ENCODE measurements at places on chromosomes 1 and 21.

GRCh38 chr1:231613419-231614349 lies 12.9 kb upstream of the DISC1 start:
- DNase-seq = no peak

- no peak for DNase-seq
Observed at GRCh38 chr1:173344034-173344743, 132.9 kb upstream of the PRDX6 start.

DNA sequence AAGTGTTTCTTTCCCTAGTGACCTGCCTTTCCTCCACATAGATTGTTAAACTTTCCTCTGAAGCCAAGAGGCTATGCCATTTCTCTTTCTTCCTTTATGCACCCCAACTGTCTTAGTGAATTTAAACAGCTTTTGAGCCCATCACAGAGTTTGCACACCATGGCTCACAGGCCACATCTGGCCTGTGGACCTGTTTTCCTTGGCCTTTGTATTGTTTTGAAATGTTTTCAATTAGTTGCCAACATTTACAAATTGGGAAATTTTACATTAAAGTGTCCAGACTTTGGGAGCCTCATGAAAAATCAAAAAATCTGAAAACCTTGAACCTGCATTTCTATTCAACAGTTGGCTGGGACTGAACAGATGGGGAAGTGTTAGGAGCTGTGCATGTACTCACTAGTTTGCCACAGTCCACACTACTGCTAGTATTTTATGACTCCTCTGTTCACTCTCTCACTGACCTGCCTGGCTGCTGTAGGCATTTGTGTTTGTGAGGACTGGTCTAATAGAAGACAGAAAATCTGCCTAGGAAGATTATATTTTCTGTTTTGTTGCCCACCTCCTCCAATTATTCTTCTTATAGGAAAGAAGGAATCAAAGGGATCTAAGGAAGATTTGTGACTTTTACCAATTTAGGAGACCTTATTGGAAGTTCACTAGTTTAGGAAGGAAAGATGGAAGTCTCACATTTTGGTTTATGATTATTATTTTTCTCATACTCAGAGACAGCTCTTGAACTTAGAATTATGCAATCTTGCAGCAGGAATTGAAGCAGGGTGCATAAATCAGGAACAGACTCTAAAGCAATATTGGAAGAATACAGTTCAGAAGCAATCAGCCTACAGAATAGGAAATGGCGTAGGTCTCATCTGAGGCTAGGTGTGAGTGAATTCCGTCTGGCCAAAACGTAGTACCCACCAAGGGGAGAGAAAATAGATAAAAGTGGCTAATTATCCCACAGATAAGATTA lies 134.7 kb downstream of the HLX start:
- DNase-seq = no peak

DNA sequence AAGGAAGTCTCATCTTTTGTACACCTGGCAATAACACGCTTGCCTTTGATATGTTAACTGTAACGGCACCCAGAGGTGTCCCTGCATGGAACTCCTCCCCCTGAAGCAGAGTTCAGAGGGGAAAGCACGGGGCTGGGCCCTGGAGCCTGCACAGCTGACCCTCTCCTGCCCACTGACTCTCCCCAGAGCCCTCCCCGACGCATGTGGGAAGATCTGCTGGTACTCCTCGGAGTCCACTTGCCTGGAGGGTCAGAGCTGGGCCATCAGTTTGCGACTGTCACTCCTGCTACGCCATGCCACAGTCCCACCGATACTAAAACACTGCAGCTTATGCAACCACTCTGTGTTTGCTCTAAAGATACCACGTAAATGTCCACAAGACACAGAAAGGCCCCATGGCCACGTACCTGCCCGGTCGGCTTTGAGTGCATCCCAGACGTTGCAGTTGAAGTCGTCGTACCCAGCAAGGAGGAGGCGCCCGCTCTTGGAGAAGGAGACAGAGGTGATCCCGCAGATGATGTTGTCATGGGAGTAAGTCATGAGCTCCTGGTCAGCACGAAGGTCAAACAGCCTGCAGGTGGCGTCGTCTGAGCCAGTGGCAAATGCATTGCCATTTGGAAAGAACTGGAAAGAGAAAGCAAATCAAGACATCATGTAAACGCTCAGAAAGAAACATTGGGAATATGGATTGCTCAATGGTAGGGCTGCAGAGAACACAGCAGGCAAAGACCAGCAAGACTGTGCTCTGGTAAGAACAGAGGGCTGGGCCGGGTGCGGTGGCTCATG lies 10.6 kb upstream of the NADK start:
- DNase-seq = no peak

DNA sequence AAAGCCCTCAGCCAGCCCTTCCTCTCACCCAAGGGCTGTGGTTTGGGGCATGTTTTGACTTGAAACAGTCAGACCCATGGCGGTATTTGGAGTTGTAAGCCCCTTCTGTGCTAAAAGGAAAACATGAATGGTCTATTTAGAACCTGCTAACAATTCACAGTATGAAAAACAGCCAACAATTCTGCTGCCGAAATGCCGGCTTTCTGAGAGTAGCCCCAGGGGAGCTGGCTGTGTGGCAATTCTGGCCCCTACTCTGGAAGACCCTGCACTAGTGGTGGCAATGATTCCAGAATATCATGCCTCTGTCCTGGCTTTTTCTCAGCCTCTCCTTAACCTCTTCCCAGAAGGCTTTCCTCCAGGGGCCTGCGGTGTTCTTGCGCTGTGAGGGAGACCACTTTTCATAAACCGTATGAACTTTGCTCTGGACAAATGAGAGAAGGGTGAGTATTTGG lies 118.7 kb downstream of the EDEM3 start:
- no peak for DNase-seq

DNA sequence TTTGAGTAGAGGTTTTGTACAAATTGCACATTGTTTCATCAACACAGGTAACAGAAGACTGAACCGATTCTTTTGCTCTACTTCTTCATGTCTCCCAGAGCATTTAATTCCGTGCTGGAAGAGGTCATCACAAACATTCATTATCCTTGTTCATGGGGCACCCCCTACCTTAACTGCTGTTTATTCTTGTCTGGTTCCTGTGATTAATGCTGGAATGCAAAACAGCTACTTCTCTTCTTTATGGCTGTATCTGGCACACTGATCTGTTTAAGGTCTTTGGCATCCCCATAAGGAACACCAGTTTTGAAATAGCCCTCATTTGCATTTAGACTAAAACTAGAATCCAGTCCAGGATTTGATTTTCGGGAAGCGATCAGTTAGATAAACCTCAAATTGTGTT lies 42.2 kb downstream of the NTNG1 start:
- no peak for DNase-seq

GRCh38 chr1:236705771-236706170 lies 19.5 kb downstream of the ACTN2 start:
- DNase-seq = no peak

DNA sequence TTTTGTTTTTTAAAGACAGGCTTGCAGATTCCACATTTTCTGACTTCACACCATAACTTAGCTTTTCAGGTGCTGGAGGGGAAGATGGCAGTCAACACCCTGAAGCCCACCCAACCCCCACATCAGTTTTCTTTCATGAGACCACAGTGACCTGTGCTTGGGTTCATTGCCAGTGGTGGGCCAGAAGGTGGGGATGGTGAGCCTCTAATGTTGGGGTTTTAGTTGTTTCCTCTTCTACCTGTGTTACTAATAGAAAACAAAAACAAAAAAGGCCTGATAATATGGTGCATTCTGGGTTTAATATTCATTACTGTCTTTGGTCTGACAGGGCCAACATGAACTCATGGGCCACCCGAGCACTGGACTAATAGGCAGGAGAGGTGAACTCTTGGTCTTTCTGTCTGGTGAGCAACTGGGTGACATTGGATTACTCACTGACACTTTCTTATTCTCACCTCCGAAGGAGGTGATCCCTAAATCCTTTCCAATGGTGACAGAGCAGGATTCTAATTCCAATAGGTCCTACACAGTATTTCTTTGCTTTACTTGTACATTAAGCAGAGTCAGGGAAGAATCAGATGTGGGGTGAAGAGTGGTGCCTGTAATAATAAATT lies 132.8 kb downstream of the CLIC6 start:
- DNase-seq = no peak

DNA sequence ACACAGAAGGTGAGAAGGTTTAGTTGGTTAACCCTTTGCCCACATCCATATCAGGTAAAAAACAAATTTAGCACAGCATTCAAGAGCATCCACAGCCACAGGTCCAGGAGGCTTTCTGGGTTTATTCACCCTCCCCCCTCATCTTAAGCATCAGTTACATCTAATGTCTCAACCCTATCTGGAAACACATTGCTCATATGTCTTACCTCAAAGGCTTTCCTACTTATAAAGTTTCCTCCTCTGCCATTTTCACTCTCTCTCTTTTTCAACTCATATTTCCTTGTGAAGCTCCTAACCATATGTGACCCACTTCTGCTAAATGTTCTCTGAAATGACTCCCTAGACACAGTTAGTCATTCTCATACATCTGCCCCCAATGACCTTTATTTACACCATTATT lies 47.9 kb upstream of the RUNX1 start:
- DNase-seq = no peak

DNA sequence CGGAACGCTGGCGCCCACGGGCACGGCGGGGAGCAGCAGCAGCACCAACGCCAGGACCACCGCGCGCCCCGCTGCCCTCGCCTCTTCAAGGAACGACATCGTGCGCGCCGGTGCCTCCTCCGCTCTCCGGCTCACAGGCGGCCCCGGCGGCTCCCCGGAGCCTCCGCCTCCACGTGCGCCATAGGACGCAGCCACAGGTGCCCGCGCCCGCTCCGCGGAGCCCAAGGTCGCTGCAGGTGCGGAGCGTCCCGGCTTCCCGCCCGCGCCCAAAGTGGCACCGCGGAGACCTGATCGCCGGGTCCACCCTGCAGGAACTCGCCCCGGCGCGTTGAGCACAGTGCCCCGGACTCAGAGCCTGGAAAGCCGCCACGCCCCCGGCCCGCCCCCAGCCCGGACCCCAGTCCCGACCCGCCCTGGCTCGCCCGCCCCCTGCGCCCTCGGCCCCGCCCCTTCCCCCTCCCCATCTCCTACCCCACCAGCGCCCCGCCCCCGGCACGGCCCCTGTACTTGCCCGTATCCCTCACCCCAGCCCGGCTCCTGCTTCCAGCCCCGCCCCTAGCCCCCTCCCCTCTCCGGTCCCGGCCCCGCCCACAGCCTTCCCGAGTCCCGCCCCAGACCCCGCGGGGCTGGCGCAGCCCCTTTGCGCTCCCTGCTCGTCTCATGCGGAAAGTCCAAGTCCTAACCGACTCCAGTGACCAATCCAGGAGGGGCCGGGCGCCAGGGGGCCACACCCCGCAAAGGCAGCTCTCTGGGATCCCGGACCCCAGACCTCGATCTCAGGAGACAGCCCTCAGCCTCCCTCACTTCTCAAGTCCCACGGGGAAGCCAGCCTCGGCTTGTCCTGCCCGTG lies at the start of gene MEGF6:
Gene MEGF6, minus strand, starts transcription at position 339 of the 850 bp plus-strand sequence. Its CDS starts 240 bp downstream, at position 99.
- DNase-seq = peak; percentile 32

DNA sequence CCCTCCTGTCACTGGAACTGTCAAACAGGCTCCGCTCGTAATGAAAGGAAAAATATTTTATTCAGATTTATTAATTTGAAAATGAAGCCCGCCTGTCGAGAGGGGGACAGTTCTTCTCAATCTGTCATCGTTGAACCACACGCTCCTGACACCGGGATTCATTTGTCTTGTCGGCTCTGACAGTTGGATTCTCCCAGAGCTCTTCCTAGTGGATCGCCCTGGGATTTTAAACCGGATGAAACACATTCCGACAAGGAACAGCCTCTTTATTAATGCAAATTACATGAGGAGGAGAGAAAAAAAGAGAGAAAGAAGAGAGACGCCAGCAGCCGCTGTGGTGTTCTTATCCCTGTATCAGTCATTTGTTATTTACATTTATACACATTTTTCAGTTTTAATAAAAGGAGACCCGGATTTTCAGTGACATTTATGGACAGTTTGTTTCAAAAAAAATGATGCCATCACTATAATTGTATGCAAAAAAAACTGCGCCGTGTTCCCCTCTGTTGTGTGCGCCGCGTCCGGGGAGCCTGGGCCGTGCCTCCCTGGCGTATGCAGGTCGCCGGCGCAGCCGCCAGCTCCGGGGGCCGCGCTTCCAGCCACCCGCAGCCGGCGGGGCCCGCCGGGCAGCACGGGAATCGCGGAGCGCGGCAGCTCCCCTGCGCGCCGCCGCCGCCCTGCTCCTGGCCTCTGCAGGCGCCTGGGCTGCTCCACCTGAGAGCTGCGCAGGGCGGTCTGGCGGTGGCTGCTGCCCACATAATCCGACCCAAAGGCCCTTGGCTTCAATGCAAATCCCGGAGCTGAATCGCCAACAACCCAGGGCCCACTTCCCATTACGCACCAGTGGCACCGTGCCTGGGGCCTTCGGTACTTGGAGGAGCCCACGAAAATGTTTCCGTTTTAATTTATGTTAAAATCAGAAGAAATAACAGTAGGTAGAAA lies 237.9 kb upstream of the PBX1 start:
- no peak for DNase-seq

GRCh38 chr1:228182296-228183030 lies 16.9 kb downstream of the IBA57 start:
- DNase-seq = no peak

DNA sequence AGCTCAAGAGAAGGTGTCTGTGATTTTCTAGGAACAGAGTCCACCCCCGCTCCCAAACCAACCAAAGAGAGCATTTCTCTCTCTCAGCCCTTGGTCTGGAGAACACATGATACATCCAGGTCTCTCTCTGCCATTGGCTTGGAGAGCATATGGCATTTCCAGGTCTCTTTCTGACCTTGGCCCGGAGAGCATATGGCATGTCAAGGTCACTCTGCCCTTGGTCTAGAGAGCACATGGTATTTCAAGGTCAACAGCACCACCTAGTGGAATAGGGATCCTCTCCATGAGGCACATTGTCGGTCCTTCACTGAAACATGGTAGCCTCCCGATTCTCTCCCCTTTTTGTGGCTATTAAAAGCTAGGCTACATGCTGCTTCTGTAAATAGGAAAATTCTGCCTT lies 437.7 kb upstream of the OLFM3 start:
- no peak for DNase-seq
